ENCODE measurements at places on chromosomes 1 and 21.

GRCh38 chr1:75165264-75165663 lies 31.1 kb downstream of the LHX8 start:
- DNase-seq: no peak

GRCh38 chr1:10484521-10484920 lies 9.8 kb downstream of the PEX14 start:
- DNase-seq: no peak

DNA sequence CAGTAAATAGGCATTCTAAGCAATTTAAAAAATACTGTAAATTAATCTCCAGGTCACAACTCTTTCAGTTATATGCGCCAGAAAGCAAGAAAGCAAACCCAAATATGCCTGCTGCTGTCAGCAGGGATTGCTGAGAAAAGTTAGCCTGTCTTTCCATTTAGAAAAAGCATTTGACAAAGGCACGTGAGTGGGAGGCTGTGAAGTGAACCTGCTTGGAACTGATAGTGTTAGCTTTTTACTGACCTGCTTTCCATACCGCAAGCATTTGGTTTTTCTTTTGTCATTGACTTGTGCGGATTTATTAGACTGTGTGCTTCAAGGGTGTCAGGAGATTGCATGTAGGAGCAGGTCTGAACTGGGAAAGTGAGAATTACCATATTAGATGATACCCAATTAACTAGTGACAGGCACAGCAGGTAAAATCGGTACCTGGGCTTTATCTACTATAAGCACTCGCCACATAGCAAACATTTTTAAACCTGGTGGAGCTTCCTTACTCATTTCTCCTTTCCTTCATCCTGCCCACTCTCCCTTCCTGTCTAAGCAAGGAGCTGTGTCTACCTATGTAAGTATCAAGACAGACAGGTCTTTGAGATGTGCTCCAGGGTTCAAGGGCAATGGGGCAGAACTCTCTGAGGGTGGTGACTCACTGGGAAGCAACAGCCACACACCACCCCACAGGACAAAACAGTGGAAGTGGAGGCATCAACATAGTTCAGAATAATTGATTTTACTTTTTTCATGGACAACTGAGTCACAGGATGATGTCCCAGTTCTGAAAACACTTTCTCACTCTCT lies 323.9 kb downstream of the DISC1 start:
- DNase-seq: no peak

DNA sequence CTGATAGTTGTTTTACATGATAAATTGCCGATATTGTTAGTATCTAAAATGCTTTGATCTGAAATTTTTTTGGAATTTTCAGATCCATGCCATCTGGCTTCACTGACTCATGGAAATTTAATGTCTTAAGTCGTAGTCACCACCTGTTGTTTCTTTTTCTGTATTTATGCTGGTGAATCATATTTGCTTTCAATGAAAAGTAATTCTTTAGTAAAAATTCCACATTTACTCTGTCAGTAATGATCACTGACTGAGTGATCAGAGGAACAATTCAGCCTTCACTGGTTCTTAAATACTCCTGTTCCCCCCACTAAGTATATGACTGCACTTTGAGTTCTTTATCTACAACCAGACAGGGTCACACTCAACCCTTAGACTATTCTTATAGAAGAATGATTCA lies 185.6 kb upstream of the NRIP1 start:
- DNase-seq: no peak

DNA sequence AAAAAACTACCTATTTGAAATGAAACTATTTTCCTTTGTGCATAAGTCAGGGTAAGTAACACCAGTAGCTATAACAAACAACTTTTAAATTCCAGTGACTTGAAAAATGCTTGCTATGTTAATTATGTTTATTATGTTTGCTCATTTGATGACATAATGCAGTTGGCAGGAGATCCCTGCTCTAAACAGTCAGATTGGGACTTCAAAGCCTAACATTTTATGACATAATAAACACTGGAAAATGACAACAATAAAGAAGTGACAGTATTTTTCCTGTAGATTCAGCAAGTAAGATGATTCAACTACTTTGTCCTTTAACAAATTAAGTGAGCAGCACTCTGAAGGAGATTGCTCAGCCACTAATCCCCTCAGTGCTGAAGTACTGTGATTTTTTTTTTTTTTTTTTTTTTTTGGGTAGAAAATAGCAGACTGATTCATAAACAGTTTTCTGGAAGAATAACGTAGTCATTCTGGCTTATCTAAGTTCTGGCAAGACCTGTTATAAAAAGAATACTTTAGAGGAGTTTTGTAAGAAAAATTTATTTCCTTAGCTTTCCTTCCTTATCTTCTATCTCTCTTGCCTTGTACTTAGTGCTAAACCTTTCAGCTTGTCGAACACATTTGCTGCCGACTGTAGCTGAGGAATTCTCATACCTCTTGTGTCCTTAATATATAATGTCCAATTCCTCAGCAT lies 207.2 kb downstream of the PTGER3 start:
- DNase-seq: no peak

- DNase-seq: no peak
Observed at GRCh38 chr1:57024855-57025254, 59.0 kb upstream of the C8B start.

DNA sequence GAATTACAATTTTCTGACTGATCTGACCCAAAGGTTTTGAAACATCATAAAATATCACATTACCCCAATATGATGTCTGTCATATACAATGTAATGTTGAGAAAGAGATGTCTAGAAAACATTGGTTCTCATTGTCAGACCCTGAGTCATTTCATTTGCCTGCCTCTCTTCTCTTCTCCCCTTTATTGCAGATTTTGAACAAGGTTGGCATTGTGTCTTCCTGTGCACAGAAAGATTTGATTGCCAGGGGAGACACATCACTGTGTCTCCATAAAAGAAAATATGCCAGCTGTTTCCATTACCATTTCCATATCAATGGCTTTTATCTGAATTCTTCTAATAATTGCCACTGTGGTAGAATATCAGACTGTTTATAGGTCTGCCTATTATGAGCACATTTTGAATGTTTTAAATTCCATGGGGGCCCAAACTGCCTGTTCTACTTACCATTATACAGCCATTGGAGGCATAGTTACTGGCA lies 65.6 kb downstream of the IFI44 start:
- no peak for DNase-seq

DNA sequence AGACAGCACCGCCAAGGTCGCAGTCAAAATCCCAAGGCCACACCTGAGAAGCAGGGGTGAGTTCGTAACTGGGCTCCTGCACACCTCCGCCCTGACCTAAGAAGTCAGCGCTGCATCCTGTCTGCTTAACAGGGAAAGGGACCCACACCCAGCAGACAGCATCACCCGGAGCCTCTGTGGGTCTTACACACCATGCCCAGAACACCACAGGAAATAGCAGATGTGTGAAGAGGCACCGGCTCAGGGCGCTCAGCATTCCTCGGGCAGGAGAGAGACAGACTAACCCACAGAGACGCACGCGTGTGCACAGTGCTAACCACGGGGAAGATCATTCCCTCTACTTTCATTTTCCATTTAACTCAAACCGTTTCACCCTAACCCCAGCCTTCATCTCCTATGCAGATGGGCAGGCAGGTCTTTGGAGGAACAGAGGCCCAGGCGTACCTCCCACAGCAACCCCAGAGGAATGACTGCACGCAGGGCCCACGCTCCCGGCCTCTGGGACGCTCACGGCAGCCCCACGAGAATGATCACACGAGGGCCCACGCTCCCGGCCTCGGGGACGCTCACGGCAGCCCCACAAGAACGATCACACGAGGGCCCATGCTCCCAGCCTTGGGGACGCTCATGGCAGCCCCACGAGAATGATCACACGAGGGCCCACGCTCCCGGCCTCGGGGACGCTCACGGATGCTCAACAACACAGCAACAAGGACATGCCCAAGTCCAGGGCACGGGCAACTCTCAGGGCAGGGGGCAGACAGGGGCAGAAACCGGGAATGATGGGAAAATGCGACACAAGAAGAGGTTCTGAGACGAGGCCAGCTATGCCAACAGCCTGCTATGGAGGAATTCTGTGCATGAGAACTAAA lies 20.9 kb downstream of the POFUT2 start:
- DNase-seq: no peak

DNA sequence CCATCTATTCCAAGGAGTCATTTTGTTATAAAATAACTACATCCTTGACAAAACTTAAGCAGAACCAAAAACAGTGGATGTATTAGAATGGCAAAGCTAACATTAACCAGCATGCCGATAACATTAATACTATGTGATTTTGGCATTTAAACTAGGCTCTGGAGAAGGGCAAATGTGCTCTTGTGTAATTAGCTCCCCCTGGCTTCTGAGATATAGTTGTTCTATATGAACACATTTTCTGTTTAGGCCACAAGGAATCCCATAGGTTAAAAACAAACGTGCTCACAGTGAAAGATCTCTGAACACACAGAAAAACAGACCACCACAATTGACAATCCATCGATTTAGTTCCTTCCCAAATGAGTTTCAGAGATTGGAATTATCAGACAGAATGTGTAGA lies 57.4 kb upstream of the TARS2 start:
- DNase-seq: peak; percentile 25

DNA sequence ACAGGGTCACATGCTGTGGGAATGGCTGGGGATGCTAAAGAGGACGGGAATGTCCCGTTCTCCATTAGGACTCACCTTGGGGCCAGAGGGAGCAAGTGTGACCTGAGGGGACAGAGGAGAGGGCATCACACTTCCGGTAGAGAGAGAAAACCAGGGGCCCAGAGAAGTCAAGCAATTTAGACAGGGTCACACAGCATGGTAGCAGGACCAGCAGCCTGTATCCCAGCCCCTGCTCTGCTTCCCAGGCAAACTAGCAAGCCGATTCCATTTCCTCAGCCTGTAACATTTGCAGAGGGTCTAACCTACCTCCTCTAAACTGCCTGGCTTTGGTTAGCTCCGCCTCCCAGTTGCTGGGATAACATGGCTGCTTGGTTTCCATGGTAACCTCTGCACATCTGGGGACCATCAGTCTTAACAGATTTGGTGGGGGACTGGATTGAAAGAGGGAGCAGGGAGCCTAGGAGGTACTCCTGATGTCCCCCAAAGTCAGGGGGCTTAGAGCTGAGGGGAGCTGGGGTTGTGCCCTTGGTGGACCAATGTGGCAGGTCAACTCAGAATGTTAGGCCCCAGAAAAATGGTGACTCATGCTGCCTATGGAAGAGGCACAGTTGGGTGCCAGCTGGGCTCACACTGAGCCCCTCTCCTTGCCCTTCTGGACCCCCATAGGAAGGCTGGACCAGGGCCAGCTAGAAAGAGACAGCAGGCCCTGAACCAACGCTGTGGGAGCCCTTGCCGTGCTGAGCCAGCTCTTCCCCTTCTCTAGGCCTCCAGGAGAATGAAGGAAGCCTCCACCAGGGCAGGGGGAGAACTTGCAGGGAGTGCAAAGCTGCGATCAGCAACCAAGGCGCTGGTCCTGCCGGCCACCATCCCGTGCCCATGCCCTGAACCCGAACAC lies 9.5 kb downstream of the COL16A1 start:
- no peak for DNase-seq

GRCh38 chr1:53728702-53729455 lies 10.1 kb downstream of the GLIS1 start:
- DNase-seq: no peak

- no peak for DNase-seq
Observed at GRCh38 chr1:25544243-25544764, 898 bp downstream of the LDLRAP1 start.

DNA sequence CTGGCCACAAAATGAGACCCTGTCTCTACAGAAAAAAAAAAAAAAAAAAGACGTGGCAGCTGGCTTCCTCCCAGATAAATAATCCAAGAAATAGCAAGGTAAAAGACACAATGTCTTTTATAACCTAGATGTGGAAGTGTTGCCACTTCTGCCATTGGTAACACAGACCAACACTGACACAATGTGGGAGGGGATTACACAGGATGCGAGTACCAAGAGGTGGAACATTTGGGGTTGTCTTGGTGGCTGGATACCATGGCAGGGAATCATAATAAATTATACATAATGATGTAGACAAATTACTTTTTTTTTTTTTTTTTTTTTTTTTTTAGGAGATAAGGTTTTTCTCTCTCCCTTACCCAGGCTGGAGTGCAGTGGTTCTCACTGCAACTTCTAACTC lies 6.0 kb upstream of the NEXN start:
- DNase-seq: no peak

DNA sequence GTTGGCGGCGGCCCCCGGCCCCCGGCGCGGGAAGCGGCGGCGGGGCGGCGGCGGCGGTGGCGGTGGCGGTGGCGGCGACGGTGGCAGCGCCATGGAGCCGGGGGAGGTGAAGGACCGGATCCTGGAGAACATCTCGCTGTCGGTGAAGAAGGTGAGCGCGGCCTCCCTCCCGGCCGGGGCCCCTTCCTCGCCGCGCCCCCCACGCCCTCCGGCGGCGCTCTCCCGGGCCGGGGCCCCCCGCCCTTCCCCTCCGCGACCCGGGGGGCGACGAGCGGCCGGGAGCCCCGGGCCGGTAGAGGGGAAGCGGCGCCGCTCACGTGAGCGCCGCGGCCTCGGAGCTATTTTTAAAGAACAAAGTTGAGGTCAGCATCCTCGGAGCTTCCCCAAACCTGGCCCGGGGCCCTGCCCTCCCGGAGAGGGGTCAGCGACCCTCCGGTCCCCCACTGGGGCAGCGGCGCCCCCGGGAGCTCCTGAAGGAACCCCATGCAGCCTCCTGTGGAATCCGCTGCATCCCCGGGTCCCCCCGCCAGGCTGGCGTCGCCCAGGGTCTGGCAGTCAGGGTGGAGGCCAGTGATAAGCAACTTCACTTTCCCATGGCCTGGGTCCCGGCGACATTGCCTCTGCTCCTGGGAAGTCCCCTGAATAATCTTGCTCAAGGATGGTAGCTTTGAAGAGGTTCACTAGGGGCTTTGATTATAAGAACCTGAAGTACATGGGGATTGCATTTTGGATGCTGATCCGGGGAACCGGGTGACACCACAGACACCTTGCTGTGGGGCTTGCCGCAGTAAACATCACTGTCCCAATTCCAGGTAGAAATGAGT lies 560 bp downstream of the PLEKHM2 start:
- DNase-seq: peak; percentile 60

DNA sequence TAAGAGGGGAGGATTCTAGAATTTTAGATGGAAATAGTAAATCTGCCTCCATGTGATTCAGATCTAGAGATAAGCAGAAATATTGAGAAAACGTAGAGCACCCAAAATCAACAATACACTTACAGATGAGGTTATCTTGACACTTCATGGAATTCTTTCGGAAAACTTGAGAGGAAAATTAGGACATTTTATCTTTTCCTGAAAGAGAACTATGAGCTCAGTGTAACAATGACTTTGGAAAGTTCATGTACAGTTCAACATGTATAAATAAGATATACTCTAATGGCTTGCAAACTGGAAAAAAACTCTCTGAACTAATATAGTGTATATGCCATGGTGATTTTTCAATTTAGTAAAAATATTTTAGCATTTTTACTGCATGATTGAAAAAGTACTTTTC lies 338.1 kb upstream of the NEGR1 start:
- DNase-seq: no peak

GRCh38 chr1:182446033-182446669 lies 3.8 kb upstream of the RGSL1 start:
- peak; percentile 72 for DNase-seq

GRCh38 chr1:199124351-199124750 lies 485.5 kb downstream of the PTPRC start:
- DNase-seq: no peak

Measured in hematopoietic multipotent progenitor cell treated with erythropoietin and hydrocortisone succinate and interleukin-3 and kit ligand, for 15 days (in vitro differentiated cells).